Activated CD4-positive, alpha-beta T cell treated with anti-CD3 and anti-CD28 coated beads for 24 hours (primary cell): ENCODE measurements at places on chromosomes 1 and 21.

- no peak for DNase-seq
Measured at GRCh38 chr1:156925154-156926010, 5.0 kb downstream of the LRRC71 start.

DNA sequence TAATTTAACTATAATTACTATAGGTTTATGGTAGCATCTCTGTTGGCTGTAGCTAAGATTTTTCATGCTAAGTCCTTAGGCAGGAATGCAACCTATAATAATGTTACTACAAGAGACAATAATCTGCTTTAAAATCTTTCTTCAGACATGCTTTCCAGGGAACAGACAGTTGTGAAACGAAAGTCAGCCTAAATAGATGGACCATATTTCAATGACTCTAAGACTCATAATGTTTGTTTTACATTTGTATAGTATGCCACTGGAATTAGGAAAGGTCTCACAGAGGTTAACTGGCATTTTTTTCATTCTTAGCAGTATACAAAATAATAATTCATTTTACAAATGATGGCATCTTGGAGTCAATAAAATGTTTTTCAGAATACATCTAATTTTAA, 8.1 kb downstream of the RERE start:
- no peak for DNase-seq

DNA sequence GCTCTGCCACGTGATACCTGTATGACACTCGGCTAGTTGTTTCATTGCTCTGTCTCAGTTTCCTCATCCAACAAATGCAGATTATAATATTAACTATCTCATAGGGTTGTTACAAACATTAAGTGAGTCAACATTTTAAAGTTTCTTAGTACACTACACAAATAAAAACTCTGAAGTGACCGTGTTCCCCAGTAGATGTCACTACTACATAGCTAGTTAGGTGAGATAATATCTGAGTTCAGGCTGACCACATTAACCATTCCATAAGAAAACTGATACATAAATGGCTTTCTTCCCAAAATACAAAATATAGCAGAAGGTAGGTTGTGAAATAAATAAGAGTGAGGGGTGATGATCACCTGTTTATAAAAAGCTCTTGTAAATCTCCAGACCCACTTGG, 214.1 kb downstream of the NUF2 start:
- no peak for DNase-seq

GRCh38 chr1:62138029-62138428, 56.6 kb upstream of the L1TD1 start:
- DNase-seq = no peak

DNA sequence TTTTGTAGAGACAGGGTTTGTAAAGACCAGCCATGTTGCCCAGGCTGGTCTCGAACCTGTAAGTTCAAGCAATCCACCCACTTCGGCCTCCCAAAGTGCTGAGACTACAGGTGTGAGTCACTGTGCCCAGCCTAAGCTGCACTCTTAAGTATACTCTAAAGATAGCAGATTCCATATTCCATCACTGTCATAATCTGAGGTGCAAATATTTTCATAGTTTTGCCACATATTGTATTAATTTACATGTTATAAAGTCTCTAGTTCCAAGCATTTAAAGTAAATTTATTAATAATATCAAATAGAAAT, 121.3 kb downstream of the HFM1 start:
- no peak for DNase-seq

GRCh38 chr1:26112407-26112775, 767 bp downstream of the PDIK1L start:
- no peak for DNase-seq

DNA sequence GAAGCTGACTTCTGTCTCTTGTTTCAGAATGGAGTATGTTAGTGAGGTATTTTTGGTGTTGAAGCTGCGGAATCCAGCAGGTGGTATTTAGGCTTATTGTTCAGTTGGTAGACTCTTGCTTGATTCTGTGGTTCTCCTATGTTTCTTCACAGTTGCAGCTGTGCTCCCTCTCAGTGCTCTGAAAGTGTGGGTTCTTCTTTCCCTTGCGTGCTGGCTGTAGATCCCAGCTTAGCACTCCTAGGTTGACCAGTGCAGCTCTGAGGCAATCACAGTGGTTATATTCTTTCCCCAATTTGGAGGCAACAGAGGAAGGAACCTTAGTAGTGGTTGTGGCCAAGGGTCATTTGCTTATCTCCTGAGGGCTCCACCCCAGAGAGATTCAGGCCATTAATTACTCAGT, 269.2 kb upstream of the NRIP1 start:
- DNase-seq = no peak

GRCh38 chr1:26277719-26278118, 2.2 kb upstream of the SH3BGRL3 start:
- no peak for DNase-seq

DNA sequence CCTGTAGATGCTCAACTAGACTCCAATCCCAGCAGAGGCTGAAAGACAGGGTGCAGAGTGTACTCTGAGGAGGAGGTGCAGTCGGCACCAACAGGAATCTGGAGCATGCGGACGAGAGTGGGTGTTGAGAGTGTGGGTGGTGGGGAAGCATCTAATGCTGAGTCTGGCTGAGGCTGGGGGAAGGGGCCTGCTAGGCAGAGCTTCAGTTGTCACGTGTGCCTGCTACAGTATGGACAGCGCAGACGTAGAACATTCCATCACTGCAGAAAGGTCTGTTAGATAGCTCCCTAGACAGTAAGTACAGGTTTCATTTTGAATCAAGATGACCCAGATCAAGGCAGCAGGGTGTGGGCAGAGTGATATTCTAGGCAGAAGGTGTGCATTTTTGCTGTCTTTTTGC, 23.1 kb downstream of the SNAP47 start:
- no peak for DNase-seq
